ENCODE measurements at places on chromosomes 3 and 15. TPM values are rescaled to one million over a fixed set of nuclear protein-coding genes. Genes with fewer than 3 reads are reported as not detected.

SYNPR gene
- not detected for total RNA-seq

OR4F15 gene
- not detected for total RNA-seq

GREM1 gene
- 0.41 TPM for total RNA-seq

SCN5A gene
- 2.8 TPM for total RNA-seq

ABHD10 gene
- 13.3 TPM for total RNA-seq

SLC12A6 gene
- 17.3 TPM for total RNA-seq

FAM174B gene
- total RNA-seq: 11.3 TPM

THAP10 gene
- 0.46 TPM for total RNA-seq
